ENCODE measurements at places on chromosomes 1 and 21. TPM values are rescaled to one million over a fixed set of nuclear protein-coding genes. Genes with fewer than 3 reads are reported as not detected.
A peak's percentile ranks its signal among the peaks of the same experiment; 100 is the strongest.

- H3K4me1 ChIP-seq = no peaks in the 10 kb centered on the region
- H3K27me3 ChIP-seq = no peaks in the 10 kb centered on the region
- no peak for DNase-seq
- no peak overlapping the region for H3K4me3 ChIP-seq
- no peak overlapping the region for H3K27ac ChIP-seq
- H3K36me3 ChIP-seq = no peaks in the 10 kb centered on the region
These were observed 106.7 kb downstream of the HMCN1 start for GRCh38 chr1:185840880-185841279.

DNA sequence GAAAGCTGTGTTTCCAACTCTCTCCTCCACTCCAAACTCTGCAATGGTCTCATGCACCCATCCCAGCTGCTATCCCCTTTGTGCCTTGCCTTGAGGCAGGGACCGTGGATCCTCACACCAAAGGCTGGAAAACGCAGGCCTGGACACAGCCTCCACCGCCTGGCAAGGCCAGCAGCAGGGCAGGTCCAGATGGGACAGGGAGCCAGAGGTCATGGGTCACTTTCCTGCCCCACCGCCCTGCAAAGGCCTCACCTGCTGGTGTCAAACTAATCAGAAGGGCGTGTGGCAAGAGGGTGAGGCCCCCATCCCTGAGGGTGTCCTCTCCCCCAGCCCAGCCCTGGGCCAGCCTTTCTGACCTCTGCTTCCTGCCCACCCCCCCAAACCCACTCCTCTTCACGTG is 106.3 kb downstream of the PAX7 start:
- no peaks in the 10 kb centered on the region for H3K36me3 ChIP-seq
- no peaks in the 10 kb centered on the region for H3K27me3 ChIP-seq
- no peak for DNase-seq
- H3K27ac ChIP-seq = no peak overlapping the region
- no peaks in the 10 kb centered on the region for H3K4me1 ChIP-seq

The C1orf141 gene
- not detected for total RNA-seq

- no peaks in the 10 kb centered on the region for H3K27me3 ChIP-seq
- H3K36me3 ChIP-seq = no peaks in the 10 kb centered on the region
- H3K4me3 ChIP-seq = no peak overlapping the region
- H3K27ac ChIP-seq = no peak overlapping the region
- DNase-seq = no peak
These were observed 4.3 kb downstream of the ZNF326 start for GRCh38 chr1:89999208-89999607.

DNA sequence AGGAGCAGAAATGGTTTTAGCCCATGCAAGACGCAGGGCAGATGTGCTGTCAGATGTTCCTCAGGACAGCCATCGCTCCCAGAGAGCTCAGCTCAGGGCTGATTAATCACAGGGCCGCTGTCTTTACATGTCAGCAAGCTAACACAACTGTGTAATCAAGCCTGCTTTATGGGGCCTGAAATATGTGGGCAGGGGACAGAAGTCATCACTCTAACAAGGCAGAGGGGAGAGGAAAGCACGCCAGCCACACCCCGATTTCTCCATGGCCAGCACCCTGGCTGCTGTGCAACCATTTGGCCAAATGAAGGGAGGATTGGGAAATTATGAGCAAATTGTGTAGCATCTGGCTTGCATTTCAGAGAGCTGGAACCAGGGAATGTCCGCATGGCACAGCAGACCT is 368.8 kb downstream of the NPHP4 start:
- no peaks in the 10 kb centered on the region for H3K4me1 ChIP-seq
- no peak for DNase-seq
- no peak overlapping the region for H3K4me3 ChIP-seq
- no peak overlapping the region for H3K27ac ChIP-seq
- no peaks in the 10 kb centered on the region for H3K36me3 ChIP-seq

- no peak overlapping the region for H3K4me3 ChIP-seq
- no peaks in the 10 kb centered on the region for H3K36me3 ChIP-seq
- H3K4me1 ChIP-seq = no peaks in the 10 kb centered on the region
These were observed 11.3 kb downstream of the LY9 start for GRCh38 chr1:160807247-160807646.

DNA sequence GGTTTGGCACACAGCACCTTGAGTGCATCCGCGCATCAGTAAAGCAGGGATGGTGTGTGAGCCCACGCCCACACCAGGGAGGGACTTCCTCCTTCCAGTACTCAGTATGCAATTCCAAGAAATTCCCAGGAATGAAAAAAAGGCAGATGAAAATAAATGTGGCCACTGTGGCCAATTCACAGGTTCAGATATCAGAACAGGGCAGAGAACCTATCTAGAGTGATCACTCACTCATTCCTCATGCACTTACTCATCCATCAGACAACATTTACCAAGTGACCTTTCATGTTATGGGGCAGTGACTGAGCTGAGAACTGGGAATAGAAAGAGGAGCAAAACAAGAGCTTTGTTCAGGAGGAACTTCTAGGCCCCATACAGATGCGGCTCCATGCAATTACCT is 113.7 kb downstream of the ZSCAN20 start:
- DNase-seq = no peak
- no peak overlapping the region for H3K4me3 ChIP-seq
- H3K4me1 ChIP-seq = no peaks in the 10 kb centered on the region
- H3K27ac ChIP-seq = no peak overlapping the region

DNA sequence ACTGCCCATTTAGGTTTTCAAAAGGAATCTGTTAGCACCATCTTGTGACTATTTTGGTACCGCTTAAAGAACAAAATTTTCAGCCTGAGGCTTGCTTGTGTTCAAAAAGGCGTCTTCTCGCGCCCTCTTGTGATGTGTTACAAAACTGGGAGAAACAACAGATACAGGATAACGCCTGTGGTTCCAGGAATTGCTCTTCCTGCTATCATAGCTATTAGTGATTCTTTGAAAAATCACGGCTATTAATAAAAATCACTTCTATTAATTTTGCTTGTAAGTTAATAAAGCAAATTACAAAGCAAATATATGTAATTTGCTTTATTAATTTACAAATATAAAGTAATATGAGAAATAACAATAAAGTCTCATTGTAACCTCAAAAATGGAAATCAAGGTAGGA is 82.2 kb upstream of the ABCD3 start:
- no peak overlapping the region for H3K27ac ChIP-seq
- no peak overlapping the region for H3K4me3 ChIP-seq
- DNase-seq = peak; percentile 81
- no peaks in the 10 kb centered on the region for H3K4me1 ChIP-seq
- no peaks in the 10 kb centered on the region for H3K27me3 ChIP-seq

DNA sequence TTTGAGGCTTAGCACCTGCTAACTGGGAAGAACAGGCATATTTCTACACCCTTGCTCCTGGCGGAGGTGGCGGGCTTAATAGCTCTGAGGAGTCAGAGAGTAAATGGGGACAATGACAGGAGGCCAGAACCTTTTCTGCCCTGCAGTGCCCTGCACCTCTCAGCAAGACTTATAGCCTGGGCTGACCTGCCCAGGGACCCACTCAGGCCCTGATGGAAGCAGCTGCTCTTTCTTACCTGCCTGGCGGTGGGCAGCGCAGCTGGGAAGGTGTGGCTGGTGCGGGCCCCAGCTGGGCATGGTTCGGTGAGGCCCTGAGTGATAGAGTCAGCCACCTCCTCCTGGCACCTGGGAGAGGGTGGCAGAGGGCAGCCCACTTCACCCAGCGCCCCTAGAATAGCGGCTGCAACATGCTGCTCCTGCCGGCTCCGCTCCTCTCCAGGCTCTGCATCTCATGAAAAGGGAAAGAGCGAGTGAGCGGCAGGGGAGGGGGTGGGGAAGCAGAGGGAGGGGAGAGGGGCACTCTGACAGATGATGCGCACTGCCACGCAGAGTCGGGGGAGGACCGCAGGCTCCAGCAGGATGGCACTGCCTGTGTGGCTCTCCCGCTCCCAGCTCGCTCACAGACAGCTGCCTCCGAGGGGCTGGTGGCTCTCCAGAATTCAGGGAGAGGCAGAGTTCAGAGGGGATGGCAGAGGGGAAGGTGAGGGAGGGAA is at the start of gene RGS8:
Gene RGS8, minus strand, starts transcription at position 472 of the 713 bp plus-strand sequence. CDS start 14,938 bp downstream, outside the sequence.
- no peaks in the 10 kb centered on the region for H3K36me3 ChIP-seq
- no peaks in the 10 kb centered on the region for H3K27me3 ChIP-seq
- H3K4me3 ChIP-seq = no peak within 1 kb of the TSS
- no peak for DNase-seq
- no peak within 1 kb of the TSS for H3K27ac ChIP-seq

The PDC gene
- not detected for total RNA-seq

The TRAF3IP3 gene
- total RNA-seq = 3.2 TPM

DNA sequence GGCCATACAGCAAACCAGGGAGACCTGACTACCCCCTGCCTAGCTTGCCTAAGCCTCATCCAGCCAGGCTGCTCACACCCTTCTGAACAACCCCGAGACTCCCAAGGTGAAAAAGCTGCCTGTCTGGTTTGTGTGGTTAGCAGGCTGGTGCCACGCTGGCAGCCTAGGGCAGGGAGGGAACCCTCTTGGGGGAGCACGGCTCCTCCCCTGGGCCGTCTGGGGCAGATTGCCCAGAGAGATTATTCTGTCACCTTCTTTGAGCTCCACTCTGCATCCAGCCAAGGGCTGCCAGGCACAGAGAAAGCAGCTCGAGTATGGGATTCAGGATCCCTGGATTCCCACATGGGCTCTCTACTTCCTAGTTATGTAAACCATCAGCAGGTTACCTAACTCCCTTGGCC is 27.5 kb upstream of the TCEA3 start:
- peak; percentile 96 for DNase-seq
- peaks cover 5% of the 10 kb centered on the region for H3K4me1 ChIP-seq
- H3K36me3 ChIP-seq = no peaks in the 10 kb centered on the region
- H3K27me3 ChIP-seq = no peaks in the 10 kb centered on the region
- peak overlapping the region; percentile 52 for H3K27ac ChIP-seq

The SPRR5 gene
- not detected for total RNA-seq

DNA sequence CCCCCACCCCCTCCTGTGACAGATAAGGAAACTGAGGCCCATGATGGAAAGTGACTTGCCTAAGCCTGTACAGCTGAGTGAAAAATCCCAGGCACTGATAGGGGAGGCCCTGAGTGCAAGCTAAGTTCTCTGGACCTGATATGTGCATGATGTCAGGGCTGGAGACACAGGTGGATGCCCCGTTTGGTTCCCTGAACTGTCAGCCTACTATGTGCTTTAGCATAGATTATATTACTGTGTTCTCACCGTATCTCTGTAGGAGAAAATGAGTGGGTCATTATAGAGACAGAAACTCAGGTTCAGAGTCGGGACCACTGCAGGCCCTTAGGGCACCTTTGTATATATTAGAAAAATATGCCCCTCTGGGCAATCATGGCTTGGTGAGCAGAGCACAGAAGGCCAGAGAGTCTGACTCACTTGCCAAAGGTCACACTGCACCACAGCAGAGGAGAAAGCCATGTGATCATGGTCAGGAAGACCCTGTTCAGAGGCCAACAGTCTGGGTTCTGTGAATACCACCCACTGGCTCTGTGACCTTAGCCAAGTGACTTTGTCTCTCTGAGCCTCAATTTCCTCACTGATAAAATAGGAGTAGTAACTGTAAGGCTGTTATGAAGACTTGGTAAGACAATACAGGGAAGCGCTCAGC is 145.8 kb upstream of the WNT4 start:
- H3K27ac ChIP-seq = no peak overlapping the region
- no peaks in the 10 kb centered on the region for H3K27me3 ChIP-seq
- H3K4me3 ChIP-seq = no peak overlapping the region
- no peaks in the 10 kb centered on the region for H3K36me3 ChIP-seq
- no peaks in the 10 kb centered on the region for H3K4me1 ChIP-seq

GRCh38 chr1:93723733-93724270 is 42.2 kb upstream of the BCAR3 start:
- H3K36me3 ChIP-seq = no peaks in the 10 kb centered on the region
- H3K4me3 ChIP-seq = no peak overlapping the region
- DNase-seq = no peak
- no peaks in the 10 kb centered on the region for H3K27me3 ChIP-seq
- no peaks in the 10 kb centered on the region for H3K4me1 ChIP-seq

GRCh38 chr1:231871878-231872277 is 245.3 kb downstream of the DISC1 start:
- H3K27me3 ChIP-seq = no peaks in the 10 kb centered on the region
- H3K4me1 ChIP-seq = no peaks in the 10 kb centered on the region
- no peak overlapping the region for H3K27ac ChIP-seq
- H3K36me3 ChIP-seq = no peaks in the 10 kb centered on the region
- no peak for DNase-seq

GRCh38 chr21:16789636-16790035 is 723.2 kb upstream of the CXADR start:
- H3K4me1 ChIP-seq = no peaks in the 10 kb centered on the region
- DNase-seq = no peak
- H3K4me3 ChIP-seq = no peak overlapping the region

GRCh38 chr1:64100791-64101190 is 102.6 kb upstream of the UBE2U start:
- no peak for DNase-seq
- H3K36me3 ChIP-seq = no peaks in the 10 kb centered on the region
- no peak overlapping the region for H3K27ac ChIP-seq
- no peaks in the 10 kb centered on the region for H3K4me1 ChIP-seq
- no peak overlapping the region for H3K4me3 ChIP-seq

DNA sequence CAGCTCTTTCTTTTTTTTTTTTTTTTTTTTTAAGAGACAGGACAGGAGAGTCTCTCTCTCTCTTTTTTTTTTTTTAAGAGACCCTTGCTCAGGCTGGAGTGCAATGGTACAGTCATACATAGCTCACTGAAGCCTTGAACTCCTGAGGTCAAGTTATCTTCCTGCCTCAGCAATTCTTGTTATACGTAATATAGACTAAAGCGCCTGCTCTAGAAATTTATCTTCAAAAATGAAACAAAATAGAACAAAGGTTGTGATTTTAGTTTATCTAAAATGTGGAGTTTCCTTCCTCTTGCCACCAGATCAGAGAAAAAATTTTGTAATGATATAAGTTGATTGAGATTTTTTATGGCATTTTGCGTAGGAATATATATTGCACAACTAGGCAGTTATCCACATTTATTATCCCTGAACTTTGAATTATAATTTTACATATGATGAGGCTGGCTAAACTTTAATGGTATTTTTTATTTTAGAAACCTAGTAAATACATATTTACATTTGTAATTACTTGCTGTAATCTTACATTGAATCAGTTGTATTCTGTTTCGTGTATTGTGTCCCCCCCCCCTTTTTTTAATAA is 44.2 kb downstream of the MTF2 start:
- no peak for DNase-seq
- H3K36me3 ChIP-seq = no peaks in the 10 kb centered on the region
- H3K27me3 ChIP-seq = no peaks in the 10 kb centered on the region
- no peak overlapping the region for H3K27ac ChIP-seq
- no peak overlapping the region for H3K4me3 ChIP-seq
